ENCODE measurements at places on chromosomes 3 and 15.

- DNase-seq: no peak
These were observed 16.5 kb downstream of the LRIG1 start for GRCh38 chr3:66484106-66484844.

- no peak for DNase-seq
These were observed 879.9 kb downstream of the TUSC7 start for GRCh38 chr3:117589454-117589853.

- no peak for DNase-seq
These were observed 115.6 kb downstream of the ETFA start for GRCh38 chr15:76195506-76196268.

DNA sequence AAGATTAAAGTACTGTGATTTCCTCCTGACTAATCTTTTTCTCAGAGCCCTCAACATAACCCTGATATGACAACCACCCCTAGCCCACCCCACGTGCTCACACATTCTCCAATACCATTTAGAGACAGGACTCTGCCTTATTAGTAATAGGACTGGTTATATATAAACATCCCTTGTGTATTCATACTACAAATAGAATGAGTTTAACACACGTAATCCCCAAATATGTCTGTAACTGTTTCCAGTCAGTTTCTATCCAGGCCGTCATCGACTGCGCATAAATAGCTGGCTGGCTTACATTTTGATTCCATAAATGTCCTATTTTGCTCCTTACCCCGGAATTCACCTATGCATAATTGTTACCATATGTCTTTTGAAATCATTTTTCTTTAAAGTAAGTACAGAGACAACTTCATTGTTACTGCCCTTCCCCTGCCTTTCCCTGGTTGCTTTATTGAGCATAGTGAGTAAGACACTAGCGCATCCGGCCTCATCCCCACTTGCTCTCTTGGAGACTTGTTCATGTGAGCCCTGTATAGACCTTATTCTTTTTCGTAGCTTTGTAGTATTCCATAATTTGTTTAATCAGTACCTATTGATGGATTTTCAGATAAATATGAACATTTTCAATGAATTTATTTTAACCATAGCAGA lies 3.5 kb upstream of the P2RY14 start:
- DNase-seq: no peak

- DNase-seq: no peak
These were observed 35.0 kb downstream of the RFTN1 start for GRCh38 chr3:16478516-16478915.

DNA sequence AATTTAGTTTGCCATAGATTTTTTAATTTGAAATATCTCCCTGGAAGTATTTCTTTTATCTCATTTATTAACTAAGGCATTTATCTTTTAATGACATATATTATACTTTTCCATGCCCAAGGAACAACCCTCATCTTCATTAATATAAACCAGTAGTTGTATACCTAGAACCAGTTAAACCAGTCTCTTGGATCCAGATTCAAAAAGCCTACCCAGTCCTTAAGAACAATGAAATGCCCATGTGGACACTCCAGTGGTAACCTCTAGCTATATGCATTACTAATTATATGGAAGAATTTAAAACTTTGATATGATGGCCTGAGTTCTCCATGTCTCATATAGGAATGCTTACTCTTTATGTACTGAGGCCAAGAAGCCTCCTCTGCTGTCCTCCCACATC lies 4.8 kb downstream of the SIDT1 start:
- no peak for DNase-seq

DNA sequence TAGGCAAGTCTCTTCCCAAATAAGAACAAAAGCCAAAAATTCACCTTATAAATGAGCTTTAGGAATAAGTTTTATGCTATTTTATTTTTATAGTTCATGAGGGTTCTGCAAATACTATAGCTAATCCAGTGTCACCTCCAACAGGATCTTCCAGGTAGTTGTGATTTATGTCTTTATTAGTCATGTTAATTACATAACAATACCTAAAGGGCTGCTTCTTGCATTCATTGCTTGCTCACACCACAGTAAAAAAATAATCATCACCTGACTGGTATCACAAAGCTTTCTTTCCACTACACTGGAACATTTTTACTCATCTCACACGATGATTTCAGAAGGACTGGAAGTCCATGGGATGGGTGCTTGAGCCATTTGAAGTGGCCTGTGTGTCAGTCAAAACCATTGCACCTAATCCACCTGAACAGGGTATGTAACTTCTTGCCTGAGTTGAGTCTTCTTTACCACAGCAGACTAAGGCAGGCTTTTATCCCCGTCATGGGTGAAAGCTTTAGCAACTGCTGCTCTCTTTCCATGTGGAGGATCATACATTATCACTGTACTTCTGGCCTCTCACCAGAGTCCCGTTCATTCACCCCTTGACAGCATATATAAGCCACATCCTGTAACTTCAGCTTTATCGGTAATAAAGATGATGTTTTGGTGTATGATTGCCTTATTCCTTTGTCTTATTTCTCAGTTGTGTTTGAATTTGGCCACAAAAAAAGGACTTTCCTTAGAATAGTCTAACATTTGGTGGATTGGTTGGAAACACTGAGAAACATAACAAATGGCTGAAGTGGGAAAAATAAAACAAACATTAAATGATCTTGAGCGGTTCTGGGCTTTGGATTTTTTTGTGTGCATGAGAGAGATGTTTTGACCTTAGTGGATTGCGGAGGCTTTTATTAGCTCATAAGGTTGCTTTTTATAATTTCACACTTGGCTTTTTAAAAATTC lies 382.6 kb upstream of the THBS1 start:
- no peak for DNase-seq

GRCh38 chr3:31562525-31562924 lies 29.8 kb downstream of the STT3B start:
- DNase-seq: no peak

DNA sequence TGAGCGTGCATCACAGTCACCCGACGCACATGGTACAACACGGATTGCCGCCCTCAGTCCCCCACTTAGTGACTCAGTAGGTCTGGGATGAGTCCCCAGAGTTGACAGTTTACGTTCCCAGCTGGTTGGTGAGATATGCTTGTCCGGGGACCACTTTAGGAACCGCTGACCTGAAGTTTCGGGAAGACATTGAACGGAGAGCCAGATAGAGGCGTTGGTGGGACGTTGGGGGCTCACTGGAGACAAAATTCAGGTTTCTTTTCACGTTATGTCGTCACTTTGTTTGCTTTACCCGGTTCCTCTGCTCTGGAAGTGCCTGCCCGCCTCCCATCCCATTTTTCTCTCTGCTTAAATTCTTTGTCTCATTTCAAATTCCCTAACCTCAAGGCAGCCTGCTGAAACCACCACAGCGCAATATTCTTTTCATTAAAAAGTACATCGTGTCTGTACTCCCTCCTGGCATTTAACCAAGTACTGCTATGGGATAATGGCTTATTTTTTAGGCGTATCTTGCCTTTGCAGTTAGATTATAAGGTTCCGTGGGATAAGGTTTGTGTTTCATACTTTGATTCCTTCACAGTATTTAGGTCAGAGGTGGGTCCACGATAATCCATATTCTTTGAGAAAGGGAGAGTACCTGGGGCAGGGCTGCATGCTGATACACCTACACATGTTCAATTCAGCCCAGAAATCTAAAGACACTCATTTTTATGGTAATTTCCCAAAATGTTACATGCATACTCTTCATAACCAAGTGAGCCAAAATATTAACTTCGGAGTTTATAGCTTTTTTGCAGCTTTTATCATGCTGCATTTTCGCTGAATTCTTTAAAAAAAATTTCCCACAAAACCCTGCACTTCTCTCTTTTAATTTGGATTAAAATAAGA lies 921 bp downstream of the LMLN start:
- DNase-seq: no peak
